ENCODE measurements at places on chromosomes 3 and 15.

- DNase-seq, result no peak
These were observed 40.9 kb downstream of the B3GNT5 start for GRCh38 chr3:183293966-183294365.

DNA sequence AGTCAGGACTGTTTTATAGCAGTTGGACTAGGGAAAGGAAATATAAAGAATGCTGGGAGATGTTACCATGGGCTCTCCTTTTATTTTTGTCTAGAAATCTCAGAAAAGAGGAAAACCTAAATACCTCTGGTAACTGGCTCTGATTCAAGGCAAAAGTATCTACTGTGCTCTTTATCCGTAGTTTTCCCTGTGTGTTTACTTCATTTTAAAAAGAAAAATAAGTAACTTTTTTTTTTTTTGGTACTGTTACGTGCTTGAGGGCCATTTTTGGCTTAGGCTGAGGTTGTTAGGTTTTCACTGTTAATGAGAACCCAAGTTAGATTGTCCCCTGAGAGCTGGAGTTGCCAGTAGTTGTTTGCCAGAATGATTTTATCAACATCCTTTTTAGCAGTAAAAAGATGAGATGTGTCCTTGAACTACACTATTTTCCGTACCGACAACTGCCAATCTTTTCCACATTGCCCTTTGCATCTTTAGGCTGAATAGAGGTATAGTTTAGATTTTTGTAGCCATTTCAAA is 35.8 kb downstream of the IQGAP1 start:
- DNase-seq, result no peak

DNA sequence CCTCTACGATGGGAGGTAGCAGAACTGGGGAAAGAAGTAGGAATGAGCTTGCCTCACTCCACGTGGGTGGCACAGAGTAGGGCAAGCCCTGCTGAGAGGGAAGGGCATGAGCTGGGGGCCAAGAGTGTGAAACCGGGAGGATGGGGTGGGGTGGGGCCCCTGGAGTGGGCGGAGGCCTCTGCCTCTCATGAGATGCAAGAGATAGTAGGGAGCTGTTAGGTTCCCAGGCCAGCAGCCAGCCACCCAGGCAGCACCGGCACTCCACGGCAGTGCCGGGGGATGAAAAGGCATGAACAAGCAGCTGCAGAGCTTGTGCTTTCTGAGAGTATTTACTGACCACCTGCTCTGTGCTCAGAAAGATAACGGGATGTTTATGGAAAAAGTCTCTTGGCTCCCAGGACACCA is 24.4 kb upstream of the PLA2G4E start:
- no peak for DNase-seq

- no peak for DNase-seq
These were observed 391.4 kb upstream of the DPH6 start for GRCh38 chr15:35937380-35937779.

- no peak for DNase-seq
These were observed 270.3 kb upstream of the LRRFIP2 start for GRCh38 chr3:37444696-37445095.

DNA sequence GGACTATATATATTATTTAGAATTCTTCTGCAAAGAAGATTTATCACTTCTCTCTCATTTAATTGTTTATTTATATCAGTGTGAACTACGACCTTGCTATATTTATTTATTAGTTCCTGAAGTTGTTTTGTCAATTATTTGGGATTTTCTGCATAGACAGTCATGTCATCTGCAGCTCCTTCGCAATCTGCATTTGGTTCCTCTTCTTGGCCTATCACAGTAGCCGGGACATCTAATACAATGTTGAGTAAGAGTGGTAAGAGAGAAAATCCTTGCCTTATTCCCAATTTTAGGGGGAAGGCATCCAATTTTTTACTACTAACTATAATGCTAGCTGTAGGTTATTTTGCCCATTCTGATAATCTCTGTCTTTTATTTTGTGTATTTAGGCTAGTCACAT is 39.4 kb downstream of the FOXL2 start:
- no peak for DNase-seq

DNA sequence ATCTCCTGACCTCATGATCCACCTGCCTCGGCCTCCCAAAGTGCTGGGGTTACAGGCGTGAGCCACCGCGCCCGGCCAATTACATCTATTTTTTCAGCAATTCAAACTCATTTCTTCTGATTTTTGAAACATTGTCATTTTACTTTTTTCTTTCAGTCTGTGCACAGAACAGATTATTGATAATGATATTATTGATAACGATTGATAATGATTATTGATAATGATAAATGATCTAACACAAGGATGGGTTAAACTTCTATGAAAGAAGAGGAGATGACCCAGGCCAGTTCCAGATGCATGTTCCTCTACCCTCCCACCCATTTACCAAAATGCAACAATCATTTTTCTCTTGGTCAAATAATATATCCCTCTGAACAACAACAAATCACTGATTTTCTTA is 118.0 kb downstream of the CTNNB1 start:
- no peak for DNase-seq

- no peak for DNase-seq
These were observed 5.5 kb upstream of the RHO start for GRCh38 chr3:129522953-129523352.

- no peak for DNase-seq
These were observed 394.2 kb downstream of the LSAMP start for GRCh38 chr3:116051040-116051439.

DNA sequence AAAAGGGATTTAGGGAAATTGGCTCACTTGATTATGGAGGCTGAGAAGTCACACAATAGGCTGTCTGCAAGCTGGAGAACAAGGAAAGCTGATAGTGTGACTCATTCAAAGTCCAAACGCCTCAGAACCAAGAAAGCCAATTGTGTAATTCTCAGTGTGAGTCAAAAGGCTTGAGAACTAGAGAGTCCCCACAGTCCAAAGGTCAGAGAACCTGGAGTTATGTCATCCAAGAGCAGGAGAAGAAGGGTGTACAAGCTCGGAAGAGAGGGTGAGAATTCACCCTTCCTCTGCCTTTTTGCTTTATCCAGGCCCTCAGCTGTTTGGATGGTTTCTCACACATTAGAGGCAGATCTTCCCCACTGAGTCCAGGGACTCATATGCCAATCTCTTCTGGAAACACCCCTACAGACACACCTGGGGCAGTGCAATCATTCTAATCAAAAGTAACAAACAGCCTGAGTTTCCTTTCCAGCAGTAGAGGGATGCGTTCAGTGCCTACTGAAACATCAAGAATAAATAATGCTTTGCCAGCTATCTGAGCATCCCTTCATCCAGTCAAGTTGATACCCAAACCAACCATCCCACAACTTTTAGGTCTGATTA is 271.5 kb downstream of the SATB1 start:
- DNase-seq, result peak; percentile 67

DNA sequence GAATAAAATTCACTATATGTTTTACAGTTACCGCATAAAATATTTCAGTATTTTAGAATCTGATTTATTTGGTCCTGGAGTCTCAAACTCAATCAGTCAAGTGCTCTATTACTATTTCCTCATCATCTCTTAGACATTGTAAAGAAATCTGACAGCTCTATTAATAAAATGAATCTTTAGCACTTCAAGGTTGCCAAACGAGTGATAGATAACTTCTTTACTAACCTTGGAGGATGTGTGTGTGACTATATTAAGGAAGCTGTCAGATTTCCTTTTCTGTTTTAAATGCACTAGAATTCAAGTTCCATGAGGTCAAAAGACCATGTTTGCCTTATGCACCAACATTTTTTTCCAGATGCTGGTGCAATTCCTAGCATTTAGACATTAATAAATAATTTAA is 389.8 kb upstream of the AZI2 start:
- DNase-seq, result no peak

- no peak for DNase-seq
These were observed 39.0 kb downstream of the ADAMTSL3 start for GRCh38 chr15:83692746-83693581.

DNA sequence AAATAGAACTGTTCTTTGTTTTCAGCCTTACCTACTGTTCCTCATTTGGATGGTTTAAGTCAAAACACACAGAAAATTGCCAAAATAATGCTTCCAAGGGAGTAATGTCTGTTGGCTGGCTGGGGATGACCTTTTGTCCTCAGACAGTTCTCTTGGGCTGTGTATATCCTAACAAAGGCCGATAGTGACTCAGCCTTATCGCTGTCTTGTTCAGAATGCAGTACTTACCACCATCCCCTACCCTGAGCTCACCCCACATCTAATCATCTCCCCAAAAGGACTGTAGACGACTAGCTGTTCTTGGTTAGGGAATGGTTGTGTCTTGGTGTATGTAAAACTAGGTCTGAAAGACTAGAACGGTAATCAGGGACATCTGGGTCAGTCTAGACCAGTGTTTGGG is 35.0 kb downstream of the RAB11A start:
- peak; percentile 10 for DNase-seq

DNA sequence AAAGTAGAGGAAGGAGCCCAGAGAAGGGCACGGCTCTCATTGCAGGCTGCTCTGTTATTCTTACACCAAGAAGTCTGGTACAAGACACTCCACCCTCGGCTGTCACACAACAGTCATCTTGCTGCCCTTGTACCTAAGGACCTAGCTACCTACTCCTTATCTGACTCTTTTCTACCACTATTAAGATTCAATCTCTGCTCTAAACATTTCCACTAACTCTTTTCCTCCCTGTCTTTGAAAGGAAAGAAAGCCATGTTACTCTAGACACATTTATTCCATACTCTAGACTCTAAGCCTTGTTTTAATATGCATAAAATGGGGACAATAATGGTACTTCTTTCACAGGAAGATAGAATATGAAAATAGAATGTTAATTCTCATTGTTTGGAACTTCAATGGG is 73.3 kb upstream of the C3orf49 start:
- DNase-seq, result no peak

DNA sequence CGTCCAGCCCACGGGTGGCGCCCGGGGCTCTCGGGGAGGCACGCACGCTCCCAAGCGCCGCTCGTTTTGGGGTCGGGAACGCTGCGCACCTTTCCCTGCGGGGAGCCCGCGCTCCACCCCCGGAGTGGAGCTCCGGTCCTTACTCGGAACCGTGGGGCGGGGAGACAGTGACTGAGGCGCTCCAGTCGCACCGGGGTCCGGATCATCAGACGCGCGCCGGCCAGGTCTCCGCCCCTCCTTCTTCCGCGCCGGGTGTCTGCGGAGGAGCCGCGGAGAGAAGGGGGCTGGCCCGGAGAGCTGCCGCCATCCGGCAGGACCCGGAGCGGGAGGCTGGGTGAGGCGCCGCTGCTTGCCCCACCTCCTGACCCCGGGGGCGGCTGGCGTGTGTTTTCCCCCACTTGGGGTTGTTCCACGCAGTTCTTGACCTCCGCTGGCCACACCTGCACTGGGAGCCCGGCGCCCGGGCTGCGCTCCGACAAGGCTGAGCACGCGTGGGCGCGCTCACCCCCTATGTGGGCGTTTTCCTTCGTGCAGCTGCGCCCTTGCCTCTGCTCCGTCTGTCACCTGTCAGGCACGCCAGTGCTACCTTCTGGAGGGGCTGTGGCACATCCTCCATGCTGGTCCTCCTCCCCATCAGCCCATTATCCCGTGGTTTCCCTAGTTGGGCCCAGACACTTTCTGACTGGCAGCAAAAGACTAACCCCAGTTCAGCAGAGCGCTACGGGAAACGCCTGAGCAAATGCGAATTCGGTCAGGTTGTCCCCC is at the start of gene MCF2L2:
Gene MCF2L2, minus strand, starts transcription at position 173 of the 765 bp plus-strand sequence. CDS start 642 bp downstream, outside the sequence.
- peak; percentile 64 for DNase-seq

DNA sequence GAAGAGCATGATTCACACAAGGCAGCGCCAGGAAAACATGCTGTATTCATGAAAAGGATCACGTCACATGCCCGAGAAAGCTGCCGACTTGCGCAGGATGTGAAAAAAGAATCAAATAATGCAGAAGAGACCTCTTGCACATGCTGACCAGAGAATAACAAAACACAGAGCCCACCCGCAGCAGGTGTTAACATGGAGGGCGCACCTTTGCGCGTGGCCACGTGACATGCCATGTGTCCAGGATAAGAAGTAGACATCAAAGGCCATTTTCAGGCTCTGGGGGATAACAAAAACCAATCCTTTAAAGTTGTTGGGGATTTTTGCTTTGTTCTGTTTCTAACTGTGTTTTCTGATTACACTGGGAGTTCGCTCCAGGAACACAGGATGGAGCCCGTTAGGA is 1332.8 kb downstream of the ZPLD1 start:
- no peak for DNase-seq

- no peak for DNase-seq
These were observed 6.6 kb upstream of the BTLA start for GRCh38 chr3:112505907-112506306.

DNA sequence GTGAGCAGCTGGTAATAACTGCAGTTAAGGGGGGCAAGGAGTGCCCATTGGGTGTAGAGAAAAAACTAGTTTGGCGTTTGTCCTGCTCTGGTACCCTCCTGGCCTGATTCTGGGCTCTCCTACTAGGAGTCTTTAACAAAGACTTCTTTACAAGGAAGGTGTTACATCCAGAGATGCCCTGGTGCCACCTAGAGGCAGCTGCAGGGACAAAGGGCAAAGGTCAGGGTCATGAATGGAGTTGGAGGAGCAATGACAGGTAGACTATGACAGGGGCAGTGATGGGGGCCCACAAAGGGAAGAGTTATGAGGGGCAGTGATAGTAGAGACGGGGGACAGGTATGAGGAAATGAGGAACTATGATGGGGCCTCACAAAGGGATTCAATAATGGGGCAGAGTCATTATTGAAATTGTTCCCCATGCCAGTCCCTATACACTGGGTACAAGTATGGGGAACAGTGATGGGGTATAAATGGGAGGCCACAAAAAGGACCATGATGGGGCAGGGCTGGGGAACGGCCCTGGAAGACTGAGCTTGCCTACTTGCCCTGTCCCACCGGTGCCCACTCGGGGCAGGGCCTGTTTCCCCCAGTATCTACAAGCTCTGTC is 7.9 kb downstream of the CCDC71 start:
- peak; percentile 63 for DNase-seq

DNA sequence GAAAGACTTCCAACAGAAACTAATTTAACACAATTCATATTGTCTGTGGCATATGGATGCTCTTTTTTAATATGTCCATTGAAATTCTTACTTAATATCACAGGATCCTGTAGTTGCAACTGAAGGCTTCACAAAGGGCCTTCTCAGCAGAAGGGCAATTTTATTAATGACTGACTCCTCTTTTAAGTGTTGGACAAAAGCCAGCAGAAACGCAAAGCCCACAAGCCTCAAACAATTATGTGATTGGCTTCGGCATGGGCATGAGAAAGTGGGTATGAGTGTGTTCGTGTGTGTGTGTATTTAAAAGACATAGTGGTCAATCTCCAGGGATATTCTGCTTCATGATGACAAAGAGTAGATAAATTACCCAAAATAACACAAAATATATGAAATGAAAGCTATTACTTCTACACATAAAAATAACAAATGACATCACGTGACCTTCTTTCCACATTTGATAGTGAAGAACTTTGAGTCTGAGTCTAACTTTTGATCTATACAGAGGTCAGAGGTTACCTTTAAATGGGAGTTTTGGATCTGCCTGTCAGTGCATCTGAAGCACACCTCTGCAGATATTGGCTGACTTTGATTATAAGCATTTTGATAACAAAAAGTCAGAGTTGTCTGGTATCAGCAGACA is 496.9 kb downstream of the CADM2 start:
- no peak for DNase-seq

DNA sequence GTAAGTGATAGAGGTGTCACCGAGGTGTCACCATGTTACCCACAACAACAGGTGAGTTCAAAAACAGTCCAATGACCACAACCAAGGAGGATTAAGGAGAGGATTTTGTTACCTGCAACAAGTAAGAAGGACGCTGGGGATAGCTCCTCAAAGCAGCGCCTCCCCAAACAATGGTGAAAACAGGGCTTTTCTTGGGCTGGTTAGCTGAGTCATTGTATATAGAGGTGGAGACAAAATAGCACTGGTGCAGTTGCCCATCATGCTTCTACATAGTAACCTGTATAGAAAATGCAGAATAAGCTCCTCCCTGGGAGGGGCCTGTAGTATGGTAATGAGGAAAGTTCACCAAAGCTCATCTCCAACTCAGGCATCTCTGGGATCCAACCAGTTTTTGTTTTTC is 116.9 kb upstream of the EIF1B start:
- DNase-seq, result no peak

All from RKO (cell line).